Motor neuron (in vitro differentiated cells): ENCODE measurements at places on chromosomes 4 and X. TPM values are rescaled to one million over a fixed set of nuclear protein-coding genes. Genes with fewer than 3 reads are reported as not detected.

CXCL6 gene
- 0.19 and 0.24 TPM in 2 replicates for total RNA-seq

- no peak for ATAC-seq
These were observed 16.9 kb upstream of the XPNPEP2 start for GRCh38 chrX:129721870-129722269.

MAGEE1 gene
- 0.05 and 0.11 TPM in 2 replicates for total RNA-seq

NDUFB11 gene
- 102 and 119 TPM in 2 replicates for total RNA-seq

SLC9A7 gene
- total RNA-seq = 15.2 and 16.8 TPM in 2 replicates

GRCh38 chrX:87397103-87397886 lies 120.3 kb upstream of the KLHL4 start:
- ATAC-seq = no peak

HPGDS gene
- 0.15 TPM in 1 of 2 replicates, not detected in the other for total RNA-seq

NPNT gene
- total RNA-seq = 0.32 and 0.41 TPM in 2 replicates

DCAF12L2 gene
- total RNA-seq = 0.89 and 0.99 TPM in 2 replicates

HCCS gene
- total RNA-seq = 42.4 and 43.3 TPM in 2 replicates

- ATAC-seq = no peak
These were observed 9.1 kb downstream of the AKAP17A start for GRCh38 chrX:1600406-1601050.

NPFFR2 gene
- total RNA-seq = 0.18 and 0.21 TPM in 2 replicates

DNA sequence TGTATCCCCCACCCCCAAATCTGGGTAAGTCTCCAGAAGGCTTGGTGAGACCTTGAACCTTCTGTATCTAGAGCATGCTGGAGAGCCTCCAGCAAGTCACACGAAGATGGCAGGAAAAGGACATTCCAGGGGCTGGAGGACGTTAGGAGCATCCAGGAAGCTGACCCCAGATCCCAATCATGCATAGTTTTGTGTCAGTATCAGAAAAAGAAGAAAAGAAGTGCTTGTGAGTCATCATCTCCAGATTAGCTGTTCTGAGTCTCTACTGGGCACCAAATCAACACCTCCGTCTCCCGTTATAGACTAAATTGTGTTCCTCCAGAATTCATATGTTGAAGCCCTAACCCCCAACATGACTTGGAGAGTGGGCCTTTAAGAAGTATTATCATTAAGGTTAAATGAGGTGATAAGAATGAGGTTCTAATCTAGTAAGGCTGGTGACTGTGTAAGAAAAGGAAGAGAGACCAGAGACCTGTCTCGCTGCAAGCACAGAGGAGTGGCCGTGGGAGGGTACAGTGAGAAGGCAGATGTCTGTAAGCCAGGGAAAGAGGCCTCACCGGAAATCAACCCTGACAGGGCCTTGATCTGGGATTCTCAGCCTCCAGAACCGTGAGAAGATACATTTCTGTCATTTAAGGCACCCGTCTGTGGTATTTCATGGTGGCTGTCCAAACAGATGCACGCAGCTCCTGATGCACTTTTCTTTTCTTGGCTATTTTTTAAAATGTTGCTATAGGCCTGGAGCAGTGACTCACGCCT lies 38.1 kb upstream of the CLDN24 start:
- ATAC-seq = no peak

DNA sequence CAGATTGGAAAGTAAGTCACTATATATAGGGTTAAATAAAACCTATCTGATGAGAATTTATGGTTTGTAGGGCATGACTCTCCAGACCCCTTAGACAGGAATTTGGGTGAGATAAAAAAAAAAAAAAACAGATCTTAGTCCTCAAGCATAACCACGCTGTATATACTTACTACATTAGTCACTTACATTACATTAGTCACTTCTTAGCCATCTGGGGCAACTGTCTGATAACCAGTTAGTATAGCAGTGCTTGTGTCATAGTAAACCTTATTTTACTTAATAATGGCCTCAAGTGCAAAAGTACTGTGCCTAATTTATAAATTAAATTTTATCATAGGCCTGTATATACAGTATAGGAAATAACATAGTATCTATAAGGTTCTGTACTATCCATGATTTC lies 60.2 kb upstream of the RPS6KA6 start:
- no peak for ATAC-seq

KCTD8 gene
- total RNA-seq = 2.2 and 2.7 TPM in 2 replicates

GPRASP1 gene
- 21.0 and 27.0 TPM in 2 replicates for total RNA-seq

DNA sequence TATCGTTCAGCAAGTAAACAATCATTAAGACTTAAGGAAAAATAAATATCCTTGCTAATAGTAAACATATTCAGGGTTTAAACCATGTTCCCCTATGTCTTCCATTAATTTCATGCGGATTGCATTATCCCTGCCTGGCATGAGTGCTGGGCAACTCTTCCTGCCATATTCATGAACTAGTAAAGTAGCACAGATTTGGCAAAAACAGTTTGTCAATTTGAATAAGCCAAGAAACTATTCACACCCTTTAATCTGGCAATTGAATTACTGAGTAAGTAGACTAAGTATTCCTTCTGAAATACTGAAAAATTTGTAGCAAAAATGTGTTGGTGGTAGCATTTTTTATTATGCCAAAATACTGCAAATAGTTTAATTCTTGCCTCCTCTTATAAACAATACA lies 512.0 kb downstream of the NLGN4X start:
- no peak for ATAC-seq

TMEM31 gene
- total RNA-seq = 0.93 TPM in 1 of 2 replicates, not detected in the other

- ATAC-seq = no peak
These were observed 10.5 kb downstream of the PPAT start for GRCh38 chr4:56424697-56425514.

DNA sequence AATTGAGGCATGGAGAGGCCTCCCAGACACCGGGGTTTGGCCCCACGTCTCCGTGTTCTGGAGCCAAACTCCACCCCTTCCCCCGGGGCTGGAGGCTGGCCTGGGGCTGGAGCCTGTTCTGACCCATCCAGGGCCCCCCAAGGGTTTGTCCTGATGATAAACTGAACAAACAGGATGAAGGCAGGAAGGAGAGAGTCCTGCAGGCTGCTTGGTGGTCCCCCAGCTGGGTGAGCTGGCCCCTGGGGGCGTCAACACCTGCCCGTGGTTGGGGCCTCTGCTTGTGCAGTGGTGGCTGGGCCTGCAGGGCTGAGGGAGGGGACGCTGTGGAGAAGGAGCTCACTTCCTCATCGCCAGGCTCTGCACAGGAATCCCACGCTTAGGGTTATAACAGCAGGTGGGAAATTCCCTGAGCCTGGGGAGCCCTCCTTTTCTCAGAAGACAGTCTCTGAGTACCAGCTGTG lies 2.3 kb downstream of the SH3TC1 start:
- ATAC-seq = no peak

- no peak for ATAC-seq
These were observed 69.0 kb upstream of the ETNPPL start for GRCh38 chr4:108831886-108832285.

GRCh38 chrX:1336331-1336943 lies at the start of gene IL3RA:
Gene IL3RA (plus strand): TSS chrX:1336785. CDS start chrX:1341766, 4,981 bp downstream.
- no peak for ATAC-seq

- no peak for ATAC-seq
These were observed 69.4 kb upstream of the CLNK start for GRCh38 chr4:10753856-10754402.

DNA sequence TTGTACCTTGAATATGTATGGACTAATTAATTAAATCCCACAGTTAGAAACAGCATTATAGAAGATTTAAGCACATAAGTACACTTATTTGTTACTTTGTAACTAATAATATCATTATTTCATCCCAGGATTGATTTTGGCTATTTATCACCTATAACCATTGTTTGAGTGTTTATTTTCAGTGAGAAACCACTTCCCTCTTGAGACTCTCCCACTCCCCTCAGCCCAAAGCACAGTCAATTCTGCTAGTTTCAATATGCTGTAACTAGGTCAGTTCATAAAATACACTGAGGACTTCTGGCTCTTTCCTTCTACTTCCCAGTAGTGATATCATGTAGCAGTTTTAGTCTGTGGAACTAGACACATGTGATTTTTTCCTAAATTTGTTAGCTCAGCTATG lies 16.3 kb downstream of the OFD1 start:
- ATAC-seq = no peak

CENPI gene
- 1.9 and 2.6 TPM in 2 replicates for total RNA-seq

GRCh38 chrX:133586443-133586842 lies 171.2 kb upstream of the GPC4 start:
- ATAC-seq = no peak
